Activated T-cell treated with anti-CD3 and anti-CD28 coated beads, Interleukin-2, amount 50 U/mL, for 4 hours (primary cell): ENCODE measurements at places on chromosomes 2 and 18. TPM values are rescaled to one million over a fixed set of nuclear protein-coding genes. Genes with fewer than 3 reads are reported as not detected.

DNA sequence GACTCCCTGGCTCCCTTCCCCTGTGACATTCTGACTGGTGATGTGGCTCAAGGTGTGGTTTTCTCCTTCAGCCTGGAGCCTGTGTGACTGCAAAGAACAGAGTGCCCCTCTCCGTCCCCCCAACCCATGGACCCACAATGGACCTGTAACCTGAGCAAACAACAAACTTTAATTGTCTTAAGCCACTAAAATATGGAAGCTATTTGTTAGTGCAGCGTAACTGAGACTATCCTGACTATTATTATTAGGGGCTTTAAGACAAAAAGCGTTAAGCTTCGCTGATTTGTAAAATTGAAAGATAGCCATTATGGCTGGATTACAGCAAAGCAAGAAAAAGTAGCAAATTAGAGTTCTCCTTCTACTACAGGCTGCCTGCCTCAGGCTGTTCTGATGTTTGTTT, 426.9 kb downstream of the STK39 start:
- DNase-seq, result no peak

- no peak for DNase-seq
Measured at GRCh38 chr18:50649821-50650220, 89.9 kb downstream of the MAPK4 start.

DNA sequence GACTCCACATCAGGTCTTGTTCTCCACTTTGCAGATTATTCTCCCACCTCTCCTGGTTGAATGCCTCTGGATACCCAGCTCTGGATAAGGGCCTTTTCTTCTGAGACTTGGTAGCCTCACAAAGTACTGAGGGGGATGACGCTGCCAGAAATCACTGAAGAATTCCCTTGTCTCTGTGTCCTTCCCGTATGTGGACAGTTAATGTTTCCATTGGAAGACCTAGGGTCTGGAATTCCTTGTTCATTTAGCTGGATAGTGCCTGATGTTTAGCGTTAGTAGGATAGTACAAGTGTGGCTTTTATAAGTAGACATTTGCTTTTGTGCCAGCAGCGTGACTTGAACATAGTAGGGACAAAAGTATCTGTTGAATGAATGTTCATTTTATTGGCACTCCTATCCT, 76.9 kb downstream of the CLHC1 start:
- DNase-seq, result no peak

DNA sequence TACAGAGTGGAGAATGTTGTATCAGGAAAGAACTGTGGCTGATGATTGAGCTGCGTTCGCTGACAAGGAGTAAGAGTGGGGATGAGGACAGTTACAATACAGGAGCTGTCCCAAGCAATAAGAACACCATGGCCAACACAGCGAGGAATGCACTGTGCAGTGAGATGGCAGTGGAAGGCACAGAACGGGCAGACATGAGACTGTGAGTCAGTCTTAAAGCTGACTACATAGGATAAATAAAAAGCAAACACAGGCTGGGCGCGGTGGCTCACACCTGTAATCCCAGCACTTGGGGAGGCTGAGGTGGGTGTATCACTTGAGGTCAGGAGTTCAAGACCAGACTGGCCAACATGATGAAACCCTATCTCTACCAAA, 89.8 kb downstream of the CABYR start:
- no peak for DNase-seq

- no peak for DNase-seq
Measured at GRCh38 chr2:19355014-19355405, 3.4 kb downstream of the OSR1 start.

DNA sequence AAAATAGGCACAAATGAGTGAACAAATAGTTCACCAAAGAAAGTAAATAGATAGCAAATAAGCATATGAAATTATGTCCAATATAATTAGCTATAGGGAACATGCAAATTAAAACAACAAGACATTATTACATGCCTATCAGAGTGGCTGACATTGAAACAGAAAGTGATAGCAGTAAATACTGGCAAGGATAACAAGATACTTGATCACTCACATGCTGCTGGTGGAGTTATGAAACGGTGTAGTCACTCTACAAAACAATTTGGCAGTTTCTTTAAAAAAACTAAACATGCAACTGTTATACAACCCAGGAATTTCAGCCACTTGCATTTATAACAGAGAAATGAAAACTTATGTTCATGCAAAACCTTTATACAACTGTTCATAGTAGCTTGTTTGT, 439.2 kb upstream of the ACVR2A start:
- no peak for DNase-seq

The INHBB gene
- not detected for total RNA-seq

GRCh38 chr2:211463397-211463796, 907.0 kb downstream of the CPS1 start:
- DNase-seq, result no peak

The AFF3 gene
- total RNA-seq, result 2.2 TPM

DNA sequence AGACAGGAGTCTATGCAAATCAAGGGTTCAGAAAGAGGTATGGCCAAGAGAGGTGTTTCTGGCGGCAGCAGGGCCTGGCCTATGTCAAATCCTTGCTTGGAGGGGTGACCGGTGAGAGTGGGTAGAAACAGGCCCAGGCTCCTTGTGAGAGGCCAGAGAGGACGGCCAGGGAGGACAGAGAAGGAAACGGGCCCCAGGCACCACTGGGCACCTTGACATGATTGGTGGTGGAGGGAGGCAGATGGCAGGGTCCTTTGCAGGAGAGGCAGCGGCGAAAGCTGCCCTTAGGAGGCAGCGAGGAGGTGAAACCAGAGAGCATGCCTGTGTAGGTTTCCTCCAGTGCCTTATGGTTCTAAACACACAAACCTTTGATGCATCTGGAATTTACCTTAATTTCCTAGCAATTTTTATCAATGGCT, 6.2 kb downstream of the RAMP1 start:
- no peak for DNase-seq

The PLEK gene
- 7.8 TPM for total RNA-seq

DNA sequence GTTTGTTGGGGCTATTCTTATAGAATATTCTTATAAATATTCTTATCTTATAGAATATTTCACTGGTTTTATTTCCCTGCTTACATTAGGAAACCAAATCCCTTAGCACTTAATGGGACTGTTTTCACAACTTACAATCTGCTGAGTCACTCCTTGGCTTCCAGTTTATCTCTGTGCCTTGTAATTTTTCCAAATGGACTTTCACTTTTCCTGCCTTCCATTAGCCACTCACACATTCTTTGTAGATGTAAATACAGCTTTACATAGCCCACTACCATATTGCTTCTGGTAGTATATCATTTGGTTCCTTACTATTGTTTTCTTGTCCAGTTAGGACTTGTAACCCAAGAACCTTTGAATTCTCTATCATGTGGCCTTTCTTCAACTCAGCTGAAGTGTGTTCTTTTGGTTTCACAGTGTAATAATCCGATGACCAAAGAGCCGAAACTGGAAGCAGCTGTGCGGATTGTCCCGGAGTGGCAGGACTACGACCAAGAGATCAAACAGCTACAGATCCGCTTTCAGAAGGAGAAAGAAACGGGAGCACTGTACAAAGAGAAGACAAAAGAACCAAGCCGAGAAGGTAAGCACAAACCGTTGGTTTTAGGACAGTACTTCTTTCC, 96.1 kb downstream of the UGGT1 start:
- DNase-seq, result no peak

DNA sequence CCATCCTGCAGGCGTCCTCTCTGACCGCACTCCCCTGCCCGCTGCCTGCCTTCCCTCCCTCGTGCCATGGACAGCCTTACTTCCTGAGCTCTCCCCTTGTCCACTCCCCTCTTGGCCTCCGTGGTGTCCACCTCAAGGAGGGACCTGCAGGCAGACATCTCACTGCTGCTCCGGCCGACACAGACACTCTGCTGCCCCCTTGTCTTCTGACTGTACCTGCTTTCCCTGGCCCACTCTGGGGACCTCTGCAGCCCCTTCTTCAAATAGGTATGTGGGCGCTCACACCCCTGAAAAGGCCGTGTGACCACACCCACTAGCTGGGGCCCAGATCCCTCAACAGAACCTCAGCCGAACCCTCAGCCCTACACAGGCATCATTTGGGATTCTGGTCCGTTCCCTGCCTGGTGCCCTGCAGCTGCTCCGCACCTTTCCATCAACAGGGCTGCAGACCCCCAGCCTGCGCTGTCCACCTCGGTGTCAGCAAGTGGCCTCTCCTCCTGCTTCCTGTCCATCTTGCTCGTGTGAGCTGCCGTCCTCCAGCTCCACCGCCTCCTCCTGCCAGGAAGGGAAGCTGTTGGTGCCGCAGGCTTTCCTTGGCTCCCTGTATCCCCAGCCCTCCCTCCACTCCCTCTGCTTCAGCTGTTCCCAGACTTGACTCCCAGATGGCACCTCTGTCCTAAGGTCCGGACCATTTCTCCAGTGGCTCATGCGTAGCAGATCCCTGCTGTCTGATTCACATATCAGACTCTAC, 94.1 kb downstream of the KLHL29 start:
- no peak for DNase-seq

DNA sequence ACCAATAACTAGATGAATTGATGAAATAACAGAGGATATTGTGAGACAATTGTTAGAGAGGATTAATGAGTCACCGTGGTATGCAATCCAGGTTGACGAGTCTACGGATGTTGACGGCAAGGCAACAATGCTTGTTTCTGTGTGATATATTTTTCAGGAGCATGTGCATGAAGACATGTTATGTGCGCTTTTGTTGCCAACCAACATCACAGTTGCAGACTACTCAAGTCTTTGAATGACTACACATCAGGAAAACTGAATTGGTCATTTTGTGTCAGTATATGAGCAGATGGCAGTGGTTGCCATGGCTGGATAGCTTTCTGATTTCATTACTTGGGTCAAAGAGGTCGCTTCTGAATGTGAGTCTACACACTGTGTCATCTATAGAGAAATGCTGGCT, 96.8 kb upstream of the CRACDL start:
- DNase-seq, result no peak

DNA sequence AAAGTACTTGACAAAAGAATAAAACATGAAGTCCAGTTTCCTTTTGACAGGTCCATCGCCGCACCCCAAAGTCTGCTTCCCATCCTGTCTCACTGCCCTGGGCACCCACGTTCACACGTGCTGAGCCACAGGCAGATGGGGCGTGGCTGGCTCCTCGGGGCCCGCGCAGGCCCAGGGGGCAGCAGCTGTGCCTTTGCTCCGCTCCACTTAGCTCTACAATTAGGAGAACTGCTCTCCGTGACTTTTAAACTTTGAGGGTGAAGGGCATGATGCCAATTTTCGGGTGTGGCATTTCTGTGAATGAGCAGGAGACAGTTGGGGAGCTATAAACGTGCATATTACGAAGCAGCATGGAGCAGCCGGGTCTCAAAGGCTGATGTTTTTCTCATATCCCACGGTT, 152.4 kb downstream of the TDRD15 start:
- no peak for DNase-seq

The ACADL gene
- total RNA-seq, result not detected

- DNase-seq, result no peak
Measured at GRCh38 chr2:71156573-71156972, 26.1 kb downstream of the MPHOSPH10 start.

GRCh38 chr2:149438330-149438960, 108.1 kb downstream of the LYPD6 start:
- DNase-seq, result no peak

- no peak for DNase-seq
Measured at GRCh38 chr2:157672129-157672528, 43.5 kb upstream of the ACVR1C start.

DNA sequence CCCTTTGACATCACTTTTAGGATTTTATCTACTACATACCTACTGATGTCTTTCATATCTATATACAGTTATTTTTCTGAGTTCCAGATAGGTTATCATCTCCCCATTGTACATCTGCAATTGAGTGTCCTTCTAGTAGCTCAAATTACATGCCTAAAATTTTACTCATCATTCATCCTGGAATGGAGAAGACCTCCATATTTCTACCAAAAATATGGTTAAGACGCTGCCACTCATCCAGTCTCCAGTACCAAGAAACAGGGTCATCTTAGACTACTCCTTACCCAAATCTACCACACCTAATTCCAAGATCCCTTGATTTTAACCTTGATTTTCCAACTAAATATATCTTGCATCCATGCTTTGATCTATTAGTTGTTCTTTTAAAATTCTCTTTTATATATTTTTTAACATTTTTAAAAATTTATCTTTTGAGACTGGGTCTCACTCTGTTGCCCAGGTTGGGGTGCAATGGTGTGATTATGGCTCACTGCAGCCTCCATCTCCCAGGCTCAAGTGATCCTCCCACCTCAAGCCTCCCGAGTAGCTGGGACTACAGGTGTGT, 8.6 kb upstream of the CKAP2L start:
- DNase-seq, result no peak

The DPP10 gene
- total RNA-seq, result not detected

DNA sequence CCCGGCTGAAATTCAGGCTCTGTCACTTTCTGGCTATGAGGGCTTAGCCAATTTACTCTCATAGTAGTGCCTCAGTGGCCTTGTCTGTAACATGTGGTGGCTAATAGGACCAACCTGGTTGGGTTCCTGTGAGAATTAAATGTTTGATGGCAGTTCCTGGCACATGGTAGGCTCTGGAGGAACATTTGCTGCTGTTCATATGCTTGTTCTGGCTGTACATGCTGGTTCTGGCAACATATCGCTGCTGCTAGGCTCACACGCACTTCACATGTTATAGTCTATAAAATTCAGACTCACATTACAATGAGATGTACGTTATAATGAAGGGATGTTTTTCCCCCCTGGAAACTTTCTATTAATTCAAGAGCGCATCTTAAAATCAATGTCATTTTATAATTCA, 417.7 kb upstream of the GYPC start:
- no peak for DNase-seq

DNA sequence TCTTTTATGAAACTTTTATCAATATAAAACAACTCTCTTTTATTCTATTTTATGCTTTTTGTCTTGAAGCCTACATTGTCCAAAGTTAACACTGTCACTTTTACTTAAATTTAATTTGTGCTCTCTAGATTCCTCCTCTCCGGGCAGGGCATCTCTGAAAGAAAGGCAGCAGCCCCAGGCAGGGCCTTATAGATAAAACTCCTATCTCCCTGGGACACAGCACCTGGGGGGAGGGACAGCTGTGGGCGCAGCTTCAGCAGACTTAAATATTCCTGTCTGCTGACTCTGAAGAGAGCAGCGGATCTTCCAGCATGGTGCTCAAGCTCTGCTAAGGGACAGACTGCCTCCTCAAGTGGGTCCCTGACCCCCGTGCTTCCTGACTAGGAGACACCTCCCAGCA, 447.7 kb upstream of the FANCL start:
- no peak for DNase-seq

- DNase-seq, result no peak
Measured at GRCh38 chr2:239441261-239442078, 40.6 kb upstream of the HDAC4 start.

The UGT1A10 gene
- total RNA-seq, result not detected

DNA sequence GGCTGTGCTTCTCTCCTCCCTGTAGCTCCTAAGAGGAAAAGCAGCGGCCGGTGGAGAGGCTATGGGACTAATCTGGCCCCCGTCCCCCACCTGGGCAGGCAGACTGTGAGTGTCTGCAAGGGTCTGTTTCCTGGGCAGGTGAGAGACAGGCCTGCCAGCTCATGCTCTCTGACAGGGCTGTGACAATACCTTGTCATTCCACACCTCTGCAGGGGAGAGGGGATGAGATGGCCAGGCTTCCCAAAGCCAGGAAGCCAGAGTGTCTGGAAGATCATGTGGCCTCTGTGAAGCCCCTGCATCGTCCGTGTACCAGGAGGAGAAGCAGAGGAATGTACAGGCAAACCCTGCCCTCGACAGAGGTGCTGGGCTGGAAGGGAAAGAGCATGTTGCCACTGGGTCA, 142.5 kb upstream of the GATA6 start:
- no peak for DNase-seq

The OTOS gene
- not detected for total RNA-seq

The REG1B gene
- total RNA-seq, result 1.7 TPM

- no peak for DNase-seq
Measured at GRCh38 chr2:13758412-13758811, 874.1 kb upstream of the LRATD1 start.

- no peak for DNase-seq
Measured at GRCh38 chr2:66433945-66434678, 813 bp upstream of the MEIS1 start.
